ENCODE measurements at places on chromosomes 2 and 18.
A peak's percentile ranks its signal among the peaks of the same experiment; 100 is the strongest.

- peak; percentile 29 for DNase-seq
Measured at GRCh38 chr2:110678457-110679336, 834 bp upstream of the BUB1 start.

DNA sequence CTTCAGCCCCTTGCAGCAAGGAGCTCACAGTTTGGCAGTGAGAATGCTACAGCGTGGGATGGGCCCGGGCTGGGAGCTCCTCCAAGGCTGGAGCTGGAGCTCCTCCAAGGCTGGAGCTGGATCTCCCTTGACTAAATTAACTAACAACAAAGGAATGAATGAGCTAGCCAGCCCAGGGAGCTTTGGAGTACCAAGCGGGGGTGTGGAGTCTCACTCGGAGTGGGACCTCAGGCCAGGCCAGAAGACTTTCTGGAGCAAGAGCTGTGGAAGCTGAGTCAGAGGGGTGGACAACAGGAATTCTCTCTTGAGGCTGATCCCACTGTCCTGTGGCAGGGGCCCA lies 244.7 kb upstream of the HS6ST1 start:
- DNase-seq: no peak

DNA sequence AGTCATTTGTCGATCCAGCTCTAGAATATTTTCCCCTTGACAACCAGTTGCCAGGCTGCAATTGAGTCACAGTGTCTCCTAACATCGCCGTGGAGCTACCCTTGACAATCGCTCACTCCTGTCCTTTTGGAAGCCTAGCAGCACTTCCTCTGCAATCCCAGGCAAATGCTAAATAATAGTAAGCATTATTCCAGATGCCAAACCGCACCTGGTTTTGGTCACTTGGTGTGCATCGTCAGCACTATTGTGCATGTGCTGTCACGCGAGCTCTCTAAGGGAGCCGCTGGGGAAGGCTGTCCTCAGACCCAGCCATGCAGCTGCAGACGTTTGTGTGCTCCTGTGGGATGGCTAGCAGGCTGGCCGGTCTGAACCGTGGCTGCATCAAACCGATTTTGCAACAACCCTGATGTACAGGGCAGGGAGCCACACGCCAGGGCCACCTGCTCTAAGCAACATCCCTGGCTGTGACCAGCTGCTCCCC lies 549.5 kb upstream of the ID2 start:
- no peak for DNase-seq

- DNase-seq: no peak
Measured at GRCh38 chr2:204226305-204226880, 289.8 kb downstream of the ICOS start.

GRCh38 chr2:119774026-119774425 lies 14.3 kb downstream of the PTPN4 start:
- DNase-seq: no peak
